ENCODE measurements at places on chromosomes 6 and 20.

DNA sequence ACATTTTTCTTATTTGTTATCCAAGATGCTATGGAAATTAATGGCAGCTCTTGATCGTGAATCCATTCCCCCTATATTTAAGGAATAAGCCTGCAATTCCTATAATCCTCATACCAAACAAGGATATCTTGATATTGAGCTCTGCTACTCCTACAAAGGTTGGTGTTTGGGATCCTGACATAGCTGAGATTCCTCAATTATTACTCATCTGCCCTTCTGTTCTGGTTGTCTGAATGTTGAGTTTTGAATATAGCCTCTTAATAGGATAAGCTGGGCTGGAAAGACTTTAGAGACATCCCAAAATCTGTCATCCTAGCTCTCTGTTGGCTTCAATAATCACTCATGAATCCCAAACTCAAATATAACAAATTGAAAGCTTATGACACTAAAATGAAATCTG lies 49.9 kb downstream of the CLIC5 start:
- DNase-seq = no peak

- no peak for DNase-seq
Observed at GRCh38 chr6:122839906-122840305, 50.8 kb downstream of the SMPDL3A start.

DNA sequence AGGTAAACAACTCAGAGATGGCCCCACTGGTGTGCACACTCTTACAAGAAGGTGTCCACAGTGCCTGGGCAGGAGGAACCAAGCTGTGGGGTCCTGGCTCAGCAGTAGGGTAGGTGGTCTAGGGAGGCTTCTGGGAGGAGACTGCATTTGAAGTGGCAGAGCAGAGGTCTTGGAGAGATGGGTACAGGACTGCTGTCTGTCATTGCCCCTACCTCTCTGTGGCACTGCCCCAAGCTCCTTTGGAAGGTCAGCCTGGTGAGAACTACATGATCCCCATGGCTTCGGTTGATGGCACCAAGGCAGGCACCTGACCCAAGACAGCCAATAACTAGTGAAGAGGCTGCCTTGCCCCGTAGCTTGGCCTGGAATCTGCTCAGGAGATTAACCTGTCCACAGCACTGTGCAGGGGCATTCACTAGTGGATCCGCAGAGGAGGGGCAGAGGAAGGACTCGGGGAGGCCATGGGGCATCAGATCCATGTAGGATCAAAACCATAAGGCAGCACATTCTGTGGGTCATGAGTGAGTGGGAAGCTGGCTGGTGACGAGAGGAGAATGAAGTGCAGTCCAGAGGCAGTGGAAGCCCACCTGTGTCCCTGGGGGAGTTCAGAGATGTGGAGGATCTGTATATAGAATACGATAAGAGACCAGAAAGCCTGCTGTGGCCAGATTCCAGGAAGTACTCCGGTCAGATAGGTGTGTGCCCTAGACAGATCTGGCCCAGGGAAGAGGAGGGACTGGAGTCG lies 162.0 kb downstream of the GRM4 start:
- no peak for DNase-seq

DNA sequence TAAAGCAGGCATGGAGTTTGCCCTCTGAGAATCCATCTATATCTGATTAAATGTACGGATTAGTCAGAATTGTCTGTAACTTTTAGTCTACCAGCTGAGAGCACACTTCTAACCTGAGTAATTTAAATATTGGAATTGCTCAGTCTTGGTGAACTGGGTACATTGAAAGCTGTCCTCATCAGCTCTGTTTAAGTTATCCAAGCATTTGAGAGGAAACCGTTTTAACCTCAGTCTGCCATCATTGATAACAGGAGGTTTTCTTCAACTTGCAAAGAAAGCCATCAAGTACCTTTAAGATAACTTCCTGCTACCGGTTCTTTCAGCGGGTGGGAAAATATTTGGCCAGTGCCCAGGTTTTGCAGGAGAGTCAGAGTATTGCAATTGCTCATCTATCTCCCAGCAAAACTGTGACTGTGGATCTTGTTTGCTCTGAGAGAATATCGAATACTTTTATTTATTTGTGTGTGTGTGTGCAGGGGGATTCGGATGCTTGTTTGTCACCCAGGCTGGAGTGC lies 31.1 kb upstream of the F13A1 start:
- DNase-seq = no peak

- DNase-seq = no peak
Observed at GRCh38 chr6:30681766-30682142, 4.7 kb downstream of the PPP1R18 start.

- DNase-seq = no peak
Observed at GRCh38 chr6:11920566-11920965, 91.5 kb upstream of the HIVEP1 start.

DNA sequence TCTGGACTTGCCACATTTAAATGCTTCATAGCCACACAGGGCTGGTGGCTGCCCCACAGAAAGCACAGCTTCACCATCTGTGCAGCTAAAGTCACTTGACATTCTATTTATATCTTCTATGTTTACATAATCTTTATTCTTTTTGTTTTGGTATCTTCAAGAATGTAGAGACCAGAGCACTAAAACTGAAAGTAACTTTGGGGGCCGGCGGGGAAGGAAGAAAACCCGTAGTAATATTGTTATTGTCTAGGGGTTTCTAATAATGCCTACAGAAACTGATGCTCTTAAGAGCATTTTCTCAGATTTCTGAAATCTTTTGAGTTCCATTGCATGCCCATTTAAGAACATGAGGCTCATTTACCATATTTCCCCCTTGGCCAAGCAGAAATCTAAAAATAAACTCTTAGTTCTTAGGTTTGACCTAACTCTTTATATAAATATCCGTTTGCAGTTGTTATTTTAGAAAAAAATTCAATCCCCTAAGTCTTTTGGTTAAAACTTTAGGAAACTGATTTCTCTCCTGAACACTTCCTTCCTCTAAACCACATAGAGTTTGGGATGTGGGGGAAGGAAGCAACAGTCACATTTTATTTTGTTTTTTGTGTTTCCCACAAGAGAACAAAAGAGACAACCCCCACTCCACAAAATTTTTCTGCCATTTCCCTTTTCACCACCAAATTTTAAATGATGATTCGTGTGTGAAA lies 207.6 kb downstream of the OGFRL1 start:
- no peak for DNase-seq

DNA sequence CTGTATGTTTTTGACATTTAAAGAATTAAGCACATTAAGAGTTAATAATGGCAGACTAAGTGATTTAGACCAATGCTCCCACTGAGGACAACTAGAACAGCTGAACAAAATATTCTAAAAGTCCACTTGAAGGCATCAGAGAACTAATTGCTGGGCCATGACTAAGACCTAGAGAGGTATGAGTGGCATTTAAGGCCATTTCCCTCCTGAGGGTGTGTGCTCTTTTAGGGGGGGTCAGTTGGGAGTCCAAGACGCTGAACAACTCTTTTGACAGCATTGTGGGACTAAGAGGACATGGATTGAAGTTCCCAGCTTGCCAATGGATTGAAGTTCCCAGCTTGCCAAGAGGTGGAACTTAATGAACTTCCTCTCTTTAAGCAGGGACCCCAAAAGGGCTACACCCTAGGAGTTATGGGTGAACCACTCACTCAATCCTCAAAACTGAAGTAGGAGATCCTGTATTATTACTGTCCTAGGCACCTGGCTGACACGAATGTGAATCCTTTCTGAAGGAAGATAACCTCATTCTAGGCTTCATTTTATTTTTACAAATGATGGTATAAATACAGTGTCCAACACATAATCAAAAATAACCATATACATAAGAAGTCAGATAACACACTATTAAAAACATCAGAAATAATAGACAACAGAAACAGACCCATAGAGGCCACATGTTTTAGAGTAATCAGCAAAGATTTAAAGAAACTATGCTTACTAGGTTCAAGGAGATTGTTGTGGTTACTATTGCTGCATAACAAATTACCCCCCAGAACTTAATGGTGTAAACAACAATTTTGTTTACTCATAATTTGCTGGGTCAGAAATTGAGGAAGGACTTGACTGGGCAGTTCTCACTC lies 175.1 kb downstream of the VEGFA start:
- DNase-seq = no peak

- no peak for DNase-seq
Observed at GRCh38 chr6:17042422-17043147, 59.3 kb upstream of the STMND1 start.

- no peak for DNase-seq
Observed at GRCh38 chr6:75892384-75892783, 143.3 kb downstream of the MYO6 start.

DNA sequence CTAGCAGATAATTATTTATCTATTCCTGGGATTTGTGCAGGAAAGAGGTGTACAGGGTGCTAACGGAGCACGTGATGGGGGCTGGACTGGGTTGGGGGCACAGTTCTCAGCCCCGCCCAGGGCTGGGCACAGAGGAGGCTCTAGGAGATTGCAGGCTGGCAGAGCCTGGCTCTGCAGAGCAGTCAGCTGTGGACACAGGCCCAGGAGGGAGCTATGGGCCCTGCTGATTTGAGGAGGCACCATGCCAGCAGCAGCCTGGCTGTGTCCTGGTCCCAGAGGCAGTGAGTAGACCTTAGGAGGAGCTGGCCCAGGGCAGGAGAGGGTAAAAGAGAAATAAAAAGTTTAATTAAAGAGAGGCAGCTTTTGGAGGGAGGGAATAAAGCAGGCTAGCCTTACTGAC lies 19.3 kb downstream of the MAFB start:
- DNase-seq = no peak

DNA sequence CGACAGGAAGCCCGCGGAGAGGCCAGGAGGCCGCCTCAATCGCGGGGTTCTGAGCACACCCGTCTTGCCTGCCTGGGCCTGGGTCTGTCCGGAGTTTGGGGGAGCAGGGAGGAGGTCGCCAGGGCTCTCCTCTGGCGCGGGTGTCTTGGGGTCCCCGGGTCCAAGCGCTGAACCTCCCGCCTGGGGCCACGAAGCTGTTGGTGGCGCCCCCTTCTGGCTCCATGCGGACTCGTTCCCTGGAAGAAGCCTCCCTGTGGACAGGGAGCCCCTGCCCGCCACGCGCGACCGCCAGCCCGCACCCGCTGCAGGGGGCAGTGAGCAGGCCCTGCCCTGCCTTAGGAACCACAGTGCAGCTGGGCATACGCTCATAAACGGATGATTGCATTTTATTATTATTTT lies 44.7 kb downstream of the MCUR1 start:
- DNase-seq = no peak

GRCh38 chr6:32086661-32087573 lies 22.2 kb downstream of the TNXB start:
- DNase-seq = no peak

GRCh38 chr6:104656235-104656634 lies 203.5 kb downstream of the HACE1 start:
- DNase-seq = no peak

DNA sequence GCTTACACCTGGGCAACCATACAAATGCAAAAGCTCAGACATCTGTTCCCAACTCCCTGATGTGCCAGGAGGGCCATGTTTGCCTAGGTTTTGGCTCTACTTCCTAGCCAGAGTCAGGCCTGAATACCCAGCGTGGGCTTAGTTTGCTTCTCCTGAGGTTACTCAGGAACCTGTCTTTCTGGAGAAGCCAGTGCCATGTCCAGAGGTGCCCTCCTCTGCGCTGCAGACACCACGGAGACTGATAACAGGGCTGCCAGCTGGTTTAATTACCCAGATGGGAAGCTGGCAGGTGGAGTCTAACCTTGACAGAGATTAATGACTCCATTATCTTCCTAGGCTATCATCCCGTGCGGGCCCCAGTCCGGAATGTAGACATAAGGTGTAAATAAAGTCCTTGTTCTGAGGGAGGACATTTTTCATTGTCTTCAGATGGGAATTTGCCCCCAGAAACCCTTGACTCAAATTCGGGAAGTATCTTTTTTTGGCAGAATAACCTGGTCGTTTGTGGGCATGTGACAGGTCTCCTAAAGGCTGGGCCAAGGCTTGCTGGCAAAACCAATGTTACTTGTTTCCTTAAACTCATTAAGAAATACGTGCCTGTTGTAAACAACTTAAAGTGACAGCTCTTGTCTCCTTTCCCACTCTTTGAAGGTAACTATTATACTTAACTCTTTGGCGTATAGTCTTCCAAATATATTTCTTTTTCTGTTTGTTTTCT lies 29.2 kb upstream of the ZNFX1 start:
- DNase-seq = no peak

- DNase-seq = no peak
Observed at GRCh38 chr6:160801418-160801817, 99.4 kb downstream of the PLG start.

DNA sequence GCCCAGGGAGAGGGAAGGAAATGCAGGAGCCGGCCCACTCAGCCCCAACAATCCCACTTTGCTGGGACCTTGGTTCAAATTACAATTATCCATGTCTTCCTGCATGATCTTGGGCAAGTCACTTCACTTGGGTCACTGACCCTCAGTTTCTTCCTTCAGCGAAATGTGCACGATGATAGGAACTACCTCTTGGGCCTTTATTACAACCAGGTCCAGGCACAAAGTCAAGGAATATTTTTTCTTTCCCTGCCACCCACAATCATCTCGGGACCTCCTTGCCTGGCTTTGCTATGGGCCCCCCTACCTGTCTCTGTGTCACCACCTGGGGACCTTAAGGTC lies 358 bp upstream of the PLTP start:
- no peak for DNase-seq

GRCh38 chr6:63403725-63404124 lies 83.9 kb upstream of the LGSN start:
- DNase-seq = no peak

DNA sequence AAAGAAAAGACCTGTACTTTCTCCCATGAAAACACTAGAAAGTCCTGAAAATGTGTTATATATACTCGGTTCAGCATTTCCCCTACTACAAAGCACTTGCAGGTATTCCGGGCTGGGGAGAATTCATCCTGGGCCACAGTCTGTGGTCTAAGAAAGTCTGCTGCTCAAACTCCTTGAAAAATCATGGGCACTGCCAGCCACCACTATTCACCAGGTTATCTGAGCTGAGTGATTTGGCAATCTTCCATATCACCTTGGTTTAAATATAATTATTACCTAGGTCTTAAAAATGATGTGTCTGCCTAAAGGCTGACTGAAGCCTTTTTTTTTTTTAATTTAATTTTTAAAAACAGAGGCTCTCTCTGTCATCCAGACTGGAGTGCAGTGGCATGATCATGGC lies 11.3 kb downstream of the FKBP5 start:
- no peak for DNase-seq

GRCh38 chr20:3696200-3696599 lies 14.4 kb upstream of the ADAM33 start:
- no peak for DNase-seq

GRCh38 chr6:57324538-57324937 lies 7.1 kb downstream of the PRIM2 start:
- no peak for DNase-seq

- DNase-seq = no peak
Observed at GRCh38 chr6:1864496-1864895, 254.8 kb downstream of the FOXC1 start.

- DNase-seq = no peak
Observed at GRCh38 chr6:87293526-87293925, 28.9 kb upstream of the SMIM8 start.

DNA sequence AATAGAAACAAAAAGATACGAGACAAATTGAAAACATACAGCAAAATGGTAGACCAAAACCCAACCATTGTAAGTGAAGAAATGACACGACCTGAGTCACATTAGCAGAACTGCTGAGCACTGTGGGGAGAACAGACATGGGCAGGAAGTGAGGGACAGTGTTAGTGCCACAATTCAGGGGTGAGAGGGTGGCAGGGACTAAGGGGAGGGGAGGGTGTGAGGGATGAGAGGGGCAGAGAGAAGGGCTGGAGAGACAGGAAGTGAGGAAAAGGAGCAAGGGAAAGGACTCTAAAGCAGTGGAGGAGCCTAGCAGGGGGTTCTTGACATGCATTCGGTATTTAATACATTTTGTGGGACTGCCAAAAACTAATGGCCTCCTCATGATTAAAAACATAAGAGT lies 45.0 kb upstream of the TRIM26 start:
- DNase-seq = no peak
